ENCODE measurements at places on chromosomes 4 and X. TPM values are rescaled to one million over a fixed set of nuclear protein-coding genes. Genes with fewer than 3 reads are reported as not detected.

Gene CAPN6
- total RNA-seq = 25.0 TPM

Gene PDZD4
- total RNA-seq = 7.0 TPM

Gene FAM236D
- not detected for total RNA-seq

Gene KIF4A
- total RNA-seq = 0.35 TPM
